ENCODE measurements at places on chromosomes 5 and 9. TPM values are rescaled to one million over a fixed set of nuclear protein-coding genes. Genes with fewer than 3 reads are reported as not detected.

Gene SCGB3A2
- total RNA-seq, result not detected

Gene IFNK
- not detected for total RNA-seq

Gene GFRA3
- 3.2 TPM for total RNA-seq

Gene SLC4A9
- 0.39 TPM for total RNA-seq

Gene PCDHGA1
- total RNA-seq, result 1.4 TPM

Gene CDO1
- 64.3 TPM for total RNA-seq

Gene TCOF1
- 22.5 TPM for total RNA-seq

GRCh38 chr5:60687927-60688720 is 11.8 kb downstream of the DEPDC1B start:
- no peaks in the 10 kb centered on the region for H3K36me3 ChIP-seq
- no peak for DNase-seq
- no peaks in the 10 kb centered on the region for H3K27me3 ChIP-seq
- no peak overlapping the region for H3K27ac ChIP-seq

DNA sequence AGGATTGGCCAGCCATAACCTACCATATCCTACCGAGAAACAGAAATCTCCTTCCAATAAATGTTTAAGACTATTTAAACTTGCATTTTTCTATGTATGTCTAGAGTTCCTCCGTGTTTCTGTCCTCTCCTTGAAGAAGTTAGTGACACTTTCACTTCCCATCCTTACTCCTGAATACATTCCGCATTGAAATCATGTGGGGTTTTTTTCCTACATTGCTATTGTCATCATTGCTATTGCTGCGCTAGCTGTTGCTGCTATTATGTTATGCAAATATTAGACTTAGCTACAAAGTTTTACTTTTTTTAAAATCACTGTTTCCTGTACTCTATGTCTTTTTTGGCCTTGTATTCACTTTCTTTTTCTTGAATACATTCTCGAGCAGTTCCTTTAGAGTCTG is 83.3 kb upstream of the NEK6 start:
- H3K36me3 ChIP-seq, result no peaks in the 10 kb centered on the region
- H3K4me3 ChIP-seq, result no peak overlapping the region
- H3K27ac ChIP-seq, result no peak overlapping the region
- H3K4me1 ChIP-seq, result no peaks in the 10 kb centered on the region

- no peak for DNase-seq
- H3K27ac ChIP-seq, result no peak overlapping the region
- H3K27me3 ChIP-seq, result no peaks in the 10 kb centered on the region
- H3K4me3 ChIP-seq, result no peak overlapping the region
- no peaks in the 10 kb centered on the region for H3K36me3 ChIP-seq
Measured at GRCh38 chr9:77879437-77879943, 152.1 kb downstream of the GNAQ start.

GRCh38 chr9:136650648-136651047 is 12.1 kb upstream of the EGFL7 start:
- H3K27ac ChIP-seq, result no peak overlapping the region
- no peaks in the 10 kb centered on the region for H3K36me3 ChIP-seq
- no peak overlapping the region for H3K4me3 ChIP-seq
- peaks cover 26% of the 10 kb centered on the region for H3K4me1 ChIP-seq
- H3K27me3 ChIP-seq, result no peaks in the 10 kb centered on the region
- DNase-seq, result no peak

DNA sequence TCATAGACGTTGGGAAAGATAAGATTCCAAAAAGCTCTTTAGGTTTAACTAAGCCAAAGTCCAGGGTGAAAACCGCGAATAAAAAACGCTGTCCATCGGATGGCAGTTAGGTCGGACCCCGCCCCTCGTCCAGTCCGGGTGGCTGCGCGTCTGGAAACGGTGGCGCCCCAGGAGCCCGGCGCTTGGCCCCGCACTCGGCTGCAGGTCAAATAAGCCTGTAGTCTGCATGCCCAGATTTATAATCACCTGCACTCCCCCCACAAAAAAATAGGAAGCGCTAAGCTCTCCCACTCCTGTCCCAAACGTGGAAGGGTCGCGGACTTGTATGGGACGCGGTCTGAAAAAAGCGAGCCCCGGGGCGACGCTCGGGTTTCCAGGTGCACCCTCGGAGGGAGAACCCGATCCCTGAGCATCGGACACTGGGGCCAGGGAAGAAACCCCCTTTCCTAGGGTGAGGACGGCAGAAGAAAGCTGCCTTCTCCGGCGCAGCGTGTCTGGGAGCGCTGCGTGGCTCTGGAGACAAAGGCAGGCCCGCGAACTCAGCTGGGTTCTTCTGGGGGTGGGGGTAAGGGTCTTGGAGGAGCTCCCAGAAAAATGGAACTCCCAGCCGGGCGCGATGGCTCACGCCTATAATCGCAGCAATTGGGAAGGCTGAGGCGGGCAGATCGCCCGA is 923 bp upstream of the ZBTB5 start:
- H3K27me3 ChIP-seq, result no peaks in the 10 kb centered on the region
- peak; percentile 49 for DNase-seq
- H3K4me3 ChIP-seq, result peak overlapping the region; percentile 98

Data from spinal cord (tissue), 10 donors.